ENCODE measurements at places on chromosomes 1 and 21.

- no peak for DNase-seq
Observed at GRCh38 chr1:203089001-203089650, 3.3 kb upstream of the MYOG start.

GRCh38 chr21:45800339-45801080 lies 157.0 kb downstream of the PCBP3 start:
- DNase-seq: no peak

DNA sequence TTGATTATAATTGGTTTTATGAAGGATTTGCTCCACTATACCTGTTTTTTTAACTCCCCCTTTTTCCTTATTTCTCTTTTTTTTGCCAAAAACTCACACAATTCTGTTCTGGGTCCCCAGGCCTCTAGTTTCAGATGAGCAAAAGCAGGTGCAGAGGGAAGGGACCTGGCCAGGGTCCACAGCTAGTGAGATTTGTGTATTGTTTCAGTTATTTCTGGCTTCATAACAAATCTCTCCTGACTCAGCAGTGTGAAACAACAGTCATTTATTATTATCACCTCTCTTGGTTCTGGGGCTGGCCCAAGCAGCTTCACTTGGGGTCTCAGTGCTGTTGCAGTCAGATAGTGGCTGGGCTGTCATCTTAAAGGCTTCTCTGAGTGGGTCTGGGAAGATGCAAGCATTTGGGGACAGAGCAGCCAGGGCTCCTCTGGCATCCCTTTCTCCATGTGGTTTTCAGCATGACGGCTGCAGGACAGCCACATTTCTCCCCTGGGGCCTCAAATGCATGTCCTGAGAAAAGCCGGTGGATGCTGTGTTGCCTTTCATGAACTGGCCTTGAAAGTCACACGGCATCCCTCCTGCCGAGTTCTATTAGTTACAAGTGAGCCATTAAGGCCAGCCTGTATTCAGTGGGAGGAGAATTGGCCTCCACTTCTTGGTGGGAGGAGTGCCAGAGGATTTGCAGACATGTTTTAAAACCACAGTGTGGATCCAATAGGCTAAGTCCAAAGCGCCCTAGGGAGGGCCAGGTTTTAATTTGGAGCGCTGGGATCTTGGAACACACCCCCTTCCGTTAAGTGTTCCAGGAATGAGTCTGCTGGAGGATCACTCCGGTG lies 137.1 kb downstream of the CAMTA1 start:
- peak; percentile 78 for DNase-seq

GRCh38 chr1:65119951-65120350 lies 28.1 kb upstream of the AK4 start:
- no peak for DNase-seq

DNA sequence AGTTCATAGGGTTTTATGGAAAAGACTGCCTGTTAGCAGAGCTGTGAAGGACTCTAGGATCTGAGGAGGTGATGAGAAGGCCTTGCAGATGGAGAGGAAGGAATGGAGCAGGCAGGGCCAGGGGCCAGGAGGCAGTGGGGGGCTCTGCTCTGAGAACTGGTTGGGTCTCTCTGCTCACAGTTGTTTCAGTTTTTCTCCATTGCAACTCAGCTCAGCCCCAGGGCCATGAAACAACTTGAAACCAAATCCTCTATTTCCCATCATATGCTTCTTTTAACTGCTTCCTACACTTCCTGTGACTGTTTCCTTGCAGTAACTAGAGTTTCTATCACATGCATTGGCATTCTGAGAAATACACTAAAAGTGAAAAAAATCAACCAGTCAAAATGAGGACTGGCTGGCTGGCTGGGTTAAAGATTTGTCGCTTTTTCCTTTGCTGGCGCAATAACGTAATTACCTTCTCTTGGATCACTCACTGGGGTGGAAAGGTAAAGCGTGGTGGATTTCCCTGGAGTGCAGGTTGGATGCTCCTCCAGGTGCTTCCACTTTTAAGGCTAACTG lies 172.0 kb downstream of the CDC7 start:
- no peak for DNase-seq

DNA sequence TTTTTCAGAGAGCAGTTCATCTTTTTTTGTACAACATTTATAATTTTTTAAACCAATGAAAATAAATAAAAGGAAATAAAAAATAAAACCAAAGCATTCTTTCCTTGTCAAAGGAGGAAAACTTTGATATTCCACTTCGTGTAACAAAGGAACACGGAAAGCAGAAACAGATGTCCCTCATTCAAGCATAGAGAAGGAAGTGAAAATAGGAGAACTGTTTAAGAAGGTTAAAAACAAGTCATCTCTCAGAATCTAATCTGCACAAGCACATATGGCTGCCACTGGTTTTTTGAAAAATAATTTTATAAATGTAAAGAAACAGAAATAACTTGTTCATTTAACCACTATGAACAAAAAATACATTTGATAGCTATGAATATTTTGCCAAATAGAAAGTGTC lies 35.9 kb upstream of the ZNF644 start:
- no peak for DNase-seq

DNA sequence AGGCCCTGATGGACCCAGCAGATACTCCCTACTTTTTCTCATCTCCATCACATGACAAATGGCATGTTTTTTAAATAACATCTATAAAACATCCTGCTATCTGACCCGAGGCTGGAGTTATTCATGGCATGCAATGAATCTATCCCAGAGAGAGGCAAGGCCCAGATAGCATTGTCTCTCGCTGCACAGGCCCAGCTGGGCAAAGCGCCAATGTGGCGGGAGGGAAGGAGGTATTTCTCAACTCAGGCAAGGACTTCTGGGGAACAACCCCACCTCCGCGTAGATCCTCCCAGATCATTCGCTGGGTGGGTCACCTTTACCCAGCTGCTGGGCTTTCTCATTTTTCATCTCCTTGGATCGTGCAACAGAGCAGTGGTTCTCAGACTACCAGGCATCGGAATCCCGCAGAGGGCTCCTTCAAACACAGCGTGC lies 59.8 kb downstream of the ERG start:
- DNase-seq: no peak

- DNase-seq: no peak
Observed at GRCh38 chr1:151509350-151510019, 1.7 kb upstream of the CGN start.

- no peak for DNase-seq
Observed at GRCh38 chr1:15681349-15682292, 2.5 kb upstream of the PLEKHM2 start.

DNA sequence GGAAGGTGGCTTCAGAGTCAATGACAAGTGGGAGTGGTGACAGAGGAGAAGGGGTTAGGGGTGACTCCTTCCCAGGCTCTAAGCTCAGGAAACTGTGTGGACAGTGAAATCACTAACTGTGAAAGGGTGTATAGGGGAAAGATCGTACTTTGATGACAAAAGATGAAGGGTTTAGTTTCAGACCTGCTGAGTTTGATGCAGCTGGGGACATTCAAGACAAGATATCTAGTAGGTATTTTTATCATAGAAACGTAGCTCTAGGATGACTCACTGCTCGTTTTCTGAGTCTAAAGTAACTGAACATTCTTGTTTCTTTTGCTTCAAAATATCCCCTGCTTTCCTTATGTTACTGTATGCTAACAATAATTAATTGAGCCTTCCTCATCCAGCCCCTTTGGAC lies 149.0 kb downstream of the PCP4 start:
- DNase-seq: no peak

- DNase-seq: no peak
Observed at GRCh38 chr1:30329263-30329753, 394.1 kb downstream of the MATN1 start.

DNA sequence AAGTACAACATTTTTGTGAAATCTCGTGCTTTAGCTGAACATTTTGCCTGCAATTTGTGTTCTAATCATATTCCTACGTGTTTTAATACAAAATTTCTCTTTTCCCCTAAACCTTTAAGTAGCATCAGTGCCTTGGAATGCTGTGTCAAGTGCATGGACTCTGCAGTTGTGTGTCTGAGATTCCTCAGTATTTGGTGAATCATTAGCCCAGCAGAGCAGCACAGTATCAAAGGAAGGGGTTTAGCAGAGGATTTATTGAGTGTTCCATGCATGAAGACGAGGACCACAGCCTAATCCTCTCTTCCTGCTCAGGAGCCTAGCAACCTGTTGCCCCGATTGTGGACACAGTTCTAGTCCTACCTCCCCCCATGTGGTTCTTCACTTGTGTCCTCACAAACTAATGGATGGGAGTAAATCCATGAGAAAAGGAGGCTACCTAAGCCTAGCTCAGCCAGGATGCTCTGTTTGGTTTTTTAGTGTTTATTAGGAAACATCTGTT lies 29.3 kb upstream of the PCP4 start:
- DNase-seq: no peak

DNA sequence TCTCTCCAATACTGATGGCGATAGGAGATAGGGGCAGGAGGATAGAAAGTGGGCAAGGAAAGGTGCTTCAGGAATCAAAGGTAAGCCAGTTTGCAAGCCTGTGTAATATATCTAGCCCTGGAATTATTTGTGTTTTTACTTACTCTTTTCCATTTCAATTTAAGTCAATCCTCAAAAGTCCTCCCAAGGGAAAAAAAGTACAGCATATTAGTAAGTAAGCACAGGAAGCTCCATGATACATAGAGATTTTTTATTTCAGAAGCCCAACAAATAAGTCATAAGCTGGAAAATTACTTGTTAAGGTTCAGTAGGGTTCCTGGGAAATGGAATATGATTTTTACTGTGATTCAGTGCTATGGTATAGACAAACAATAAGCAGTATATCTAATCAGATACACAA lies 337.7 kb upstream of the DUSP10 start:
- no peak for DNase-seq

- no peak for DNase-seq
Observed at GRCh38 chr1:156492013-156492590, 8.5 kb downstream of the MEF2D start.

GRCh38 chr21:34886240-34887104 lies 162.6 kb downstream of the RUNX1 start:
- peak; percentile 35 for DNase-seq

GRCh38 chr1:231688989-231689388 lies 62.4 kb downstream of the DISC1 start:
- DNase-seq: no peak

DNA sequence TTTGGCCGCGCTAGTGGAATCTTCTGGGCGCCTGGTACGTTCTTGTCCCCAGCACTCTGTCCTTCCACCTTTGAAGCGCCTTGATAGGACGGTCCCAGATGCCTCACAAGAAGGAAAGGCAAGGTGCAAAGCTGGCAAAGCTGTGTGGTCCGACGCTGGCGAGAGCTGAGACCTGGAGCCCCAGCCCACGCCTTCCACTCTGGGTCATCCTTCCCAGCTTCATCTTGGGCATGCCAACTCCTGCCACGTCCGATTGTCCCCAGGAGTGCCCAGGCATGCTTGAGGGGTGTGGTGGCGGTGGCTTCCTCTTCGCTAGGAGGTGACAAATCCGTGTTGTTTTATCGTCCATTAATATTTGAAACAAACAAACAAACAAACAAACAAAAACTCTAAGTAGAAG lies 123.9 kb upstream of the DPYD start:
- DNase-seq: no peak

GRCh38 chr1:108801101-108801500 lies 54.6 kb downstream of the STXBP3 start:
- DNase-seq: no peak

DNA sequence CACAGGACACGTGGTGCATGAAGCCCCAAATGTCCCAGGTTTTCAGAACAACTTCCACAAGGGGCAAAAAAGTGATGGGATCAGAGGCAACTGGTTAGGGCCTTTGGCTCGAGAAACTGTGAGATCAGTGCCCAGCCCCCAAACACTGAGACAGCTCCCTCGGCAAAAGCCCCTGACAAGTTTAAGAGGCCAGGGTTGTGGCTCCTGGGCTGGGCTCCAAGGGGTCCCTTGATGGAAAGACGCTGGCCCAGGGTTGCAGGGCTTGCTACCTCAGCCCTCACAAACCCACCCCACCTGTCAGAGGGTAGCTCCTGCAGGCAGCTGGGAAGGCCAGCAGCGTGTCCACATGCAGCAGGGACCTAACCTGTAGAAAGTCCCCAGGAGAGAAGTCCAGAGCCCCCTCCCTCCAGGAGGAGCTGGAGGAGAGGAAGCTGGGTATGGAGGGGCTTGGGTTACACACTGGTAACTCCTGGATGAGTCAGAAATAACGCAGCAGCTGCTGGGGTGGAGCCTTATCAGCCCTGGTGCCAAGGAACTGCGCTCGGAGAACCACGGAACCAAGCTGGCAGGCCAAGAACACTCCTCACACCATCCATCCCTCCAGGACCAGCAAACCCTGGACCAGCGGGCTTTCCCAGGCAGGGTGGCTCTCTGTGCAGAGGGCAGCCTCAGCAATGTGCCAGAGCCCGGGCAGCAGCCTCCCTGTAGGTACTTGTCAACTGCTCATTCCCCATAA lies 37.5 kb downstream of the CTNNBIP1 start:
- peak; percentile 70 for DNase-seq

- DNase-seq: no peak
Observed at GRCh38 chr1:9594471-9595155, 5.9 kb downstream of the TMEM201 start.

- DNase-seq: no peak
Observed at GRCh38 chr1:2268285-2269056, 40.4 kb downstream of the SKI start.

DNA sequence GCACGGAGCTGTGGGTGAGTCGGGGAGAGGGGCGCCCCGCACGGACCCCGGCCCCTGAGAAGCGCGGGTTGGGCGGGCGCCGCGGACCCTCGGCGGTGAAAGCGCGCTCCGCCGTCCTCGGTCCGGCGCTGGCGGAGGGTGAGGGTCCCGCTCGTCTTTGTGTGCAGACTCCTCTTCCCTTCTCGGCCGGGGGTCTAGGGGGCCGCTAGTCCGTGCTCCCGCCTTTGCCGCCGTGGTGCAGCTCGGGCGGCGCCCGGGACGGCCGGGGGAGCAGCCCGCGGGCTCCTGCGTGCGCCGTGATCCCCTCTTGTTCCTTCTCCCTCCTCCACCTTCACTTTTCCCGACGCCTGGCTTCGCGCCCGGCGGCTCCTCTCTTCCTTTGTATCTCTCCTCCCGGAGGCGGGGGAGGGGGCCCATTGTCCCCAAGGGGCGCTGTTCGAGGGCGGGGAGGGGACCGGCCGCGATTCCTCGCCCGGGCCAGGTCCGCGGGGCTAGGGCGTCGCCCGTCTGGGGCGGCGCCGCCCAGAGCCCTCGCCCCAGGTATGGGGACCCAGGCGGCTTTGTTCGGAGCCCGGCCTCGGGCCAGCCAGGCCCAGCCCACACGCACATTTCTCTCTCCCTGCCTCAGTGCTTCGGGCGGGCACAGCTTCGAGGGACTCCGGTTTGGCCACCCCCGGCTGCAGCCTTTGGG lies 519 bp downstream of the FNBP1L start:
- DNase-seq: peak; percentile 88

GRCh38 chr1:28534671-28535070 lies 18.2 kb upstream of the TRNAU1AP start:
- no peak for DNase-seq

- DNase-seq: no peak
Observed at GRCh38 chr1:66893712-66894111, 30.9 kb downstream of the DNAI4 start.
